ENCODE measurements at places on chromosomes 5 and 9.

DNA sequence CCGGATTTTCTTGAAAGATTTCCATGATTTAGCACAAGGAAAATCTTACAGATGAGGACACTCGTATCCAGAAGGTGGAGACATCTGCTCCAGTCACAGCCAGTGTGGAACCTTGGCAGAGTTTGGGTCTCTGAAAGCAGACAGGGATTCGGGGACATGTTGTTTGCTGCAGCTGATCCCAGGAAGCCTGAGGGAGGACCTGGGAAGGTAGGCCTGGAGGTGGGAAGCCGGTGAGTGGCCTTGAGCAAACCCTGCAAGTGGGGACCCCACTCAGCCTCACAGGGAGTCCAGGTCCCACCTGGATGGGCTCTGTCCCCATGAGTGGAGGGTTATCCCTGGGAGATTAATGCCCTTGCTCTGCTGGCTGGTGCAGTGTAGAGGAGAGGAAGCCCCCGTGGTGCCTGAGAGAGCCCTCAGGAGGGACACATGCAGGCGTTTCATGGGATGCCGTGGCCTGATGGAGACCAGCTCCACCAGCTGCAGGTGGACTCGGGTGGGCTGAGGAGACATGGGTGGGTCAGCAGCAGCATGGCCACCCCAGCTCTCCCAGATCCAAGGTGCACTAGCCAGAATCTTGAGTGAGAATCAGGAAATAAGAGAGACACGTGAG, 7.8 kb downstream of the MRPS2 start:
- H3K4me1 ChIP-seq = peaks cover 4% of the 10 kb centered on the region
- H3K27me3 ChIP-seq = no peaks in the 10 kb centered on the region
- no peak overlapping the region for H3K4me3 ChIP-seq

DNA sequence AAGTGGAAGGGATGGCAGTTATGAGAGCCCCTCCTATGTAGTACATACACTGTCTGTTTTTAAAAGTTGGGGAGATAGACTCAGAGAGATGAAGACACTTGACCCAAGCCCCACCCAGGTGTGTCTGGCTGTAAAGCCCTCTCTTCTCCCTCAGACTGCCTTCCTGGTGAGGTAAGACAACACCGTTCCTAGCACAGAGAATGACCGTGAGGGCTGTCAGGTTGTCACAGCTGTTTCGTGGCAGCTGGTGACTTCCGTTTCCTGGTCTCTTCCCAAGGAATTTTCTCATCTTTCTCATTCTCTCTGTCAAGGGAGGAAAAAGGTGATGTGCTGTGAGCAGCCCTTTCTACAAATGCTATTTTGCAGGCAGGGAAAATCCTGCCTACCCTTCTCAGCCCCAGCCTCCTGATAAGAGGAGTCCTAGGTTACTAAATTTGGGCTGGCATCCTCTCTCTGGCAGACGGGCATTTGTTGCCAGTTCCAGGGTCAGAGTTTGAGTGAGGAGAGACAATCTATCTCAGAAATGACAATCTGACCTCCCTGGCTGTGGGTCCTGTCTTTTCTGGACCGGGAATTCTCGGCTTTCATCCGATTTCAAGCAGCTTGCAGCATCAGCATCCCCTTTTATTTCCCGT, 263.5 kb upstream of the PANK3 start:
- DNase-seq = no peak
- no peak overlapping the region for H3K27ac ChIP-seq
- H3K36me3 ChIP-seq = no peaks in the 10 kb centered on the region
- H3K4me3 ChIP-seq = no peak overlapping the region

- H3K4me1 ChIP-seq = no peaks in the 10 kb centered on the region
- H3K27ac ChIP-seq = no peak overlapping the region
- peaks cover 8% of the 10 kb centered on the region for H3K27me3 ChIP-seq
- no peak overlapping the region for H3K4me3 ChIP-seq
These were observed 3.2 kb upstream of the FGF1 start for GRCh38 chr5:142689081-142689480.

DNA sequence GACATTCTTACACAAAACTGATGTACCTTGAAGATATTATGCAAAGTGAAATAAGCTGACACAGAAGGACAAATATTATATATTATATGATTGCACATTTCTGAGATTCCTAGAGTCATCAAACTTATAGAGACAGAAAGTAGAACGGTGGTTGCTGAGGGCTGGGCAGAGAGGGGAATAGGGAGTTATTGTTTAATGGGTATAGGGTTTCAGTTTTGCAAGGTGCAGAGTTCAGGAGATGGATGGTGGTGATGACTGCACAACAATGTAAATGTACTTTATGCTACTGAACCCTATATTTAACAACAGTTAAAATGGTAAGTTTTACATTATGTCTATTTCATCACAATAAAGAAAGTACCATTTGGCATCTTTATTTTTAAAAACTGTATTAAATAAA, 315.8 kb upstream of the POU5F2 start:
- H3K36me3 ChIP-seq = peaks cover 56% of the 10 kb centered on the region
- H3K27me3 ChIP-seq = no peaks in the 10 kb centered on the region
- DNase-seq = no peak
- no peak overlapping the region for H3K4me3 ChIP-seq
- no peak overlapping the region for H3K27ac ChIP-seq

- H3K36me3 ChIP-seq = no peaks in the 10 kb centered on the region
- peaks cover 5% of the 10 kb centered on the region for H3K27me3 ChIP-seq
- no peak overlapping the region for H3K27ac ChIP-seq
- H3K4me1 ChIP-seq = no peaks in the 10 kb centered on the region
These were observed 88.4 kb upstream of the SH3PXD2B start for GRCh38 chr5:172542651-172543131.

GRCh38 chr9:106286249-106286648, 576.7 kb upstream of the ZNF462 start:
- DNase-seq = no peak
- no peak overlapping the region for H3K27ac ChIP-seq
- no peaks in the 10 kb centered on the region for H3K36me3 ChIP-seq
- no peak overlapping the region for H3K4me3 ChIP-seq
- no peaks in the 10 kb centered on the region for H3K27me3 ChIP-seq

DNA sequence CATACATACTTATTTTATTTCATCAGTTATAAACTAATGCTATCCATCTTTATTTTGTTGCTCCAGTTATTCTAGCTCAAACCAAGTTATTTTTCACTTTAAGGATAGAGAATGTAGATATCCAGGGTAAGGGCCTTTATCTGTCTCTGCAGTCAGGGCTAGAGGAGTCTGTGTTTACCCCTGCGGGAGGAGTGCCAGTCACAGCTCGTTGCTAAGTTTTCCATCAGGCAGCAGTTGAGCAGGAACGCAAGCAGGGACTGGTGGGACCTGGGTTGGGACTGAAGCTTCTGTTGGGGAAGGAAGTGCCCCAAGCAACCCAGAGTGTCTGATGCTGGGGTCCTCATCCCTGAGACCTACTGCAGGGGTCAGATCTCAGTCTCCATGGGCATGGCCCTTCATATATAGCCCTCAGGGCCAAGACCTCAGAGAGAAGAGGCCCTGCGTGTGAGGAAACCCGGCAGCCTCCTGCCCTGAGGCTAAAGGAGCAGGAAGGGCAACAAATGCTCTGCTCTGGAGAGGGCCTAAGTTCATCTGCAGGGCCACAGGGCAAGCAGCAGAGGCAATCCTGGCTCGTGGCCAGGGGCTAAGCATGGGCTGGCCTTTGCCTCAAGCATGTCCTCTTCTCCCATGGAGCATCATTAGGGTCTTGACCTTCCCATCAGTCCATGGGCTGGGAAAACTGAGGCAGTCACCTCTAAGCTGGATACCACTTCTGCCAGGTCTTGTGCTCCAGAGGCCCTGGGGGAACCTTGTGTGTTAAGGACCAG, 6.6 kb downstream of the SLC22A4 start:
- peaks cover 6% of the 10 kb centered on the region for H3K36me3 ChIP-seq
- no peak for DNase-seq
- H3K27me3 ChIP-seq = peaks cover 10% of the 10 kb centered on the region
- H3K4me3 ChIP-seq = no peak overlapping the region
- H3K27ac ChIP-seq = no peak overlapping the region

- no peak overlapping the region for H3K4me3 ChIP-seq
- peaks cover 48% of the 10 kb centered on the region for H3K4me1 ChIP-seq
- no peaks in the 10 kb centered on the region for H3K27me3 ChIP-seq
- no peak overlapping the region for H3K27ac ChIP-seq
- peaks cover 13% of the 10 kb centered on the region for H3K36me3 ChIP-seq
These were observed 15.9 kb downstream of the RANBP6 start for GRCh38 chr9:5999443-6000101.

GRCh38 chr5:622946-623522, 10.9 kb downstream of the CEP72 start:
- no peak overlapping the region for H3K4me3 ChIP-seq
- DNase-seq = no peak
- H3K27ac ChIP-seq = no peak overlapping the region
- H3K27me3 ChIP-seq = no peaks in the 10 kb centered on the region

DNA sequence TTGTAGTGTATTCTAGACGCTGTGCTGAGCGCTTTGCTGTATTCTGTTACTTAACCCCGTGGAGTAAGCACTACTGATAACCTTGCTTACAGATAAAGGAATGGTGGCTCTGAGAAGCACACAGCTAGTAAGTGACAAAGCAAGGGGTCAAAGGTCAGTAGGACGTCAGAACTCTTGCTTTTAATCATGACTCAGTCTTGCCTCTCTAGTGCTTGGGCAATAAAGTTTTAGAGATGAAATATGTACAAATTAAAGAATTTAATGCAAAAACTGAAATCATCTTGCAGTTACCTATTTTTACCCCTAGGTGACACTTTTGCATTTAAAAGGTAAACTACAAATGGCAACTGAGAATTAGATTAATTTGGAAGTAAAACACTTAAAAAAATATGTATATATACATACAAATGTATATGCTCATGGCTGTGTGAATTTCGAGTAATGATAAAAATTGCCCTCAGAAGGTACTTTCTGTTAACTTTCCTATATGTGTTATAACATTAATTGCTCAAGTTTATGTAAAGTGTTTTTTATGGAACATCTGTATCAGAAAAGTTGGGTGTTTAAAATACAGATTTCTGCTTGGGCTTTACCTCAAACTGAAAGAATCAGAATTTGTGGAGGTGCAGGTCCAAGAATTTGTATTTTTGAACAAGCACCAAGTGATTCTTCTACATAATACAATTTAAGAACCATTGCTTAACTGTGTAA, 175.1 kb upstream of the DAB2 start:
- H3K27me3 ChIP-seq = peaks cover 18% of the 10 kb centered on the region
- no peak for DNase-seq
- H3K4me3 ChIP-seq = no peak overlapping the region
- no peak overlapping the region for H3K27ac ChIP-seq
- H3K4me1 ChIP-seq = no peaks in the 10 kb centered on the region

DNA sequence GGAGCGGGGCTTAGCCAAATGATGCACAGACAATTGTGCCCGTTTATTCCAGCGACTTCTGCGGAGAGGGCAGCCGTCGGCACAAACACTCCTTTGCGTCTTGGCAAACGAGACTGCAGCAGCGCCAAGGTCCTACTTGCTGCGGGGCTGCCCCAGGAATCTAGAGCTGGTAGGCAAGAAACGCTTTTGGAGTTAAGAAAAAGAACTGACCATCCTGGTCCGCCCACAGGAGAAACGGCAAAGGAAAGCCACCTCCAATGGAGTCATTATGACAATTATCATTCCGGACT, 2.3 kb downstream of the RXFP3 start:
- peaks cover 13% of the 10 kb centered on the region for H3K4me1 ChIP-seq
- no peaks in the 10 kb centered on the region for H3K36me3 ChIP-seq
- H3K4me3 ChIP-seq = no peak overlapping the region
- H3K27ac ChIP-seq = no peak overlapping the region
- DNase-seq = no peak

DNA sequence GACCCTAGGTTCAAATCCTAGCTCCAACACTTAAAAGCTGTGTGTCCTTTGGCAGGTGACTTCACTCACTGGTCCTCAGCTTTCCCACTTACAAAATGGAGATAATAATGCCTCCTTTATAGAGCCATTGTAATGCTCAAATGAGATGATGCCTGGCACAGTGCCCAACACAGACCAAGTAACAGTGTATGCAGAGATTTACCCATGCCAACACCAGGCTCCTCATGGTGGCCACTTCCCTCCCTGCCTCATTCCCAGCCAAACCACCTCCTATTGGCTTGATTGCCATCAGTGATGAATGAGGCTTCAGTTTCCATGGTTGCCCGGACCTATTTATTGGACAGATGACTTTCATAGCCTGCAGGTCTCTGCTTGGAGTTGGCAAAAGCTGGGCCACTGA, 469.4 kb downstream of the CDK5RAP2 start:
- no peaks in the 10 kb centered on the region for H3K36me3 ChIP-seq
- peaks cover 2% of the 10 kb centered on the region for H3K27me3 ChIP-seq
- DNase-seq = no peak
- no peak overlapping the region for H3K27ac ChIP-seq
- H3K4me3 ChIP-seq = no peak overlapping the region

GRCh38 chr9:81393985-81394811, 295.1 kb downstream of the TLE1 start:
- no peaks in the 10 kb centered on the region for H3K4me1 ChIP-seq
- no peak overlapping the region for H3K4me3 ChIP-seq
- no peaks in the 10 kb centered on the region for H3K36me3 ChIP-seq
- no peak overlapping the region for H3K27ac ChIP-seq

DNA sequence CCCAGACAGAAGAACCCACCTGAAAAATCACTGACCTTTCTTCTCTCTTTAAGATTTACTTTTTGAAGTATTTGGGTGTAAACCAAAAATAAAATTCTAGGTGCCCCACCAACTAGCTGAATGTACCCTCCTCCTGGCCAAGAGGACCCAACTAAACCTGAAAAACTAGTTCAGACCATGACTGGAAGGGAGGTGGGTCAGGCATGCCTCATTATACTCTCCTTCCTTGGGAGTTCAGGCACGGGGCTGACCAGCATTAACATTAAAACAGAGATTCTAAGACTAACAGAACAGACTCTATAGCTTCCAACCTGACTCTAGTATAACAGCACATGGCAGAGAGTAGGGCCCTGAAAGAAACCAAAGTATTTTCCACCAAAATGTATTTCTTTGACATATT, 61.4 kb downstream of the CERT1 start:
- no peak overlapping the region for H3K27ac ChIP-seq
- H3K4me1 ChIP-seq = no peaks in the 10 kb centered on the region
- H3K27me3 ChIP-seq = no peaks in the 10 kb centered on the region
- H3K36me3 ChIP-seq = peaks cover 73% of the 10 kb centered on the region
- DNase-seq = no peak
- H3K4me3 ChIP-seq = no peak overlapping the region

GRCh38 chr9:138061631-138062030, 184.0 kb downstream of the CACNA1B start:
- no peak overlapping the region for H3K27ac ChIP-seq
- no peaks in the 10 kb centered on the region for H3K36me3 ChIP-seq
- peaks cover 5% of the 10 kb centered on the region for H3K27me3 ChIP-seq

GRCh38 chr5:115579747-115580173, 22.5 kb downstream of the TICAM2 start:
- peaks cover 50% of the 10 kb centered on the region for H3K4me1 ChIP-seq
- peak overlapping the region; percentile 83 for H3K27ac ChIP-seq
- no peaks in the 10 kb centered on the region for H3K27me3 ChIP-seq
- peaks cover 3% of the 10 kb centered on the region for H3K36me3 ChIP-seq

GRCh38 chr5:67160985-67161384, 35.6 kb downstream of the CD180 start:
- no peak for DNase-seq
- H3K36me3 ChIP-seq = peaks cover 9% of the 10 kb centered on the region
- H3K4me3 ChIP-seq = no peak overlapping the region

Data from activated B cell treated with CpG ODN at 0.5 μM for 24 hours (primary cell).